Pancreas (tissue), 10 donors: ENCODE measurements at places on chromosomes 12 and 14.

DNA sequence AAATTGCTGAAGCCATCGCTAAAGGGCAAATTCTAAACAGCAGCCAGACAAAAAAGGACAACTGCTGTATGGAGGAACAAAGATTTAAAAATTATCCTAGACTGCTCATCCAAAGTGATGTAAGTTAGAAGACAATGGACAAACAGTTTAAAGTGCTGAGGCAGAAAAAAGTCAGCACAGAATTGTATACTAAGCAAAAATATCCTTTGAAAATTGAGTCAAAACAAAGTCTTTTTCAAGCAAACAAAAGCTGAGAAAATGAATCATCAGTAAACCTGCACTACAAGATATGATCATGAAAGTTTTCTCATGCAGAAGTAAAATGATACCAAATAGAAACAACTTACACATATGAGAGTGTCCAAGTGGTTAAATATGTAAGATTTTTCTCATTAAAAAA, 43.6 kb downstream of the EML5 start:
- DNase-seq: no peak

- peak; percentile 44 for DNase-seq
Observed at GRCh38 chr12:121798787-121799155, 5.0 kb upstream of the SETD1B start.

GRCh38 chr14:62126879-62127478, 364.8 kb downstream of the SNAPC1 start:
- peak; percentile 12 for DNase-seq

- DNase-seq: no peak
Observed at GRCh38 chr14:28966416-28967233, 200.0 kb downstream of the FOXG1 start.

DNA sequence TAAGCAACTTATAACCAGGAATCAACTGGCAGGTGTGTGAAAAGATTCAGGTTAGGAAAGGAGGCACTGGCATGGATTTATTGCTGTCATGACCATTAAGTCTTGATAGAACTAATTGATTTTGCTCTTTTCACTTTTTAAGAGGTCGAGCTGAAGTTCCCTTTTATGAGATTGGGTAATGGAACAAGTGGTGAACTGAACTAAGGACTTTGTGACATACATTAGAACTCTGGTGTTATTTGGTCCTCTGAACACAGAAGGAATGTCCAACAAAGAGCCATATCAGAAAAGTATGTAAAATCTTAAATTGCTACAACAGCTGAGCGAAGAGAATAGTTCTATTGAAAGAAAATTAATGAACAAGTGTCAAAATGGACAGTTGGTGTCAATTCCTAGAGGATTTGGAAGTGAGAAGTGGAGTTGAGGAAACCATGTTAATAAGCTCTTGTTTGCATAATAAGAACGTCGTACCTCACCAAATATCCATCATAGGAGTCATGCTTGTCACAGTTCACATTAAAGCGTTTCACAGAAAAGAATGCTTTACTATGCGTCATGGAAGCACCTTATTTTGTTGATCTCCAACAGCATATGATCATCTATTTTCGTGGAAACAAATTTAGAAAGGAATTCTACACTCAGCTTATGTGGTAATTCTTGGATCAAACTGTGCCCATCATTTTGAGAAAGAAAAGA, 8.4 kb upstream of the MYF6 start:
- no peak for DNase-seq

DNA sequence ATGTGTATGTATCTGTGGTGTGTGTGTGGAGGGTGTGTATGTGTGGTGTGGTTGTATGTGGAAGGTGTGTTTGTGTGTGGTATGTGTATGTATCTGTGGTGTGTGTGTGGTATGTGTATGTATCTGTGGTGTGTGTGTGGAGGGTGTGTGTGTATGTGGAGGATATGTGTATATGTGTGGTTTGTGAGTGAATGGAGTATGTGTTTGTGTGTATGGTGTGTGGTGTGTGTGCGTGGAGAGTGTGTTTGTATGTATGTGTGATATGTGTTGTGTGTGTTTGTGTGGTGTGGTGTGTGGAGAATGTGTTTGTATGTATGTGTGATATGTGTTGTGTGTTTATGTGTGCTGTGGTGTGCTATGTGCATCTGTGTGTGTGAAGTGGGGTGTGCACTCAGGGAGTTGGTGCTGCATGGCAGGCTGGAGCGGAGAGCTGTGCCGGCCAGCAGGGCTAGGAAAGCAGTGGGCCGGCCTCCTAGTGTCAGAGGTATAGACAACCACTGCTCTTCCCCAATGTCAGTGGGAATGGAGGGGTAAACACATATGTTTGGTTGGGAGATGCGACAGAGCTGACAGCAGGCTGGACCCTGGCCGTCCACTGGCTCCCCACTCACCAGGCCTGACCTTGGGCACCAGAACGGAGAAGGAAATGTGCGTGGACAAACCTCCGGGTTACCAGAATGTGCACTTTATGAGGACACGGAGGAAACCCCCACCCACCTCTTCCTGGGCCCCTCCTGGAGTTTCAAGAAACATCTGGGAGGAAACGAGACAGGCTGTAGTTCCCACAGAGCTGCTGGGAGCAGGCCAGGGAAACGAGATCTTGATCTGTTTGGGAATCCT, 60.7 kb downstream of the CLMN start:
- no peak for DNase-seq

GRCh38 chr14:106694638-106695393, 1168.4 kb downstream of the TMEM121 start:
- no peak for DNase-seq

DNA sequence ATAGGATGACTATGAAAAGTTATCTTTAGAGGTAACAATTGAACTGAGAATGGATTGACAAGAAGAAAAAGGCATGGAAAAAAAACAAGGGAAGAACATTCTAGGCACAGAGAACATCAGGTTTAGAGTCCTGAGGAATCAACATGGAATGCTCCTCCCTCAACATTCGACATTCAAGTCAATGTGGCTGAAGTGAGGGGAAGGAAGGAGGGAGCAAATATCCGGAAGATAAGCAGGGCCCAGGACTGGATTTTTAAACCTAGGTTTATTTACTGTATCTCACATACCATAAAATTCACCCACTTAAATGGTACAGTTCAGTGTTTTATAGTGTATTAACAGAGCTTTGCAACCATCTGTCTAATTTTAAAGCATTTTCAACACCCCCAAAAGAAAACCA, 9.6 kb upstream of the CCER1 start:
- DNase-seq: no peak

DNA sequence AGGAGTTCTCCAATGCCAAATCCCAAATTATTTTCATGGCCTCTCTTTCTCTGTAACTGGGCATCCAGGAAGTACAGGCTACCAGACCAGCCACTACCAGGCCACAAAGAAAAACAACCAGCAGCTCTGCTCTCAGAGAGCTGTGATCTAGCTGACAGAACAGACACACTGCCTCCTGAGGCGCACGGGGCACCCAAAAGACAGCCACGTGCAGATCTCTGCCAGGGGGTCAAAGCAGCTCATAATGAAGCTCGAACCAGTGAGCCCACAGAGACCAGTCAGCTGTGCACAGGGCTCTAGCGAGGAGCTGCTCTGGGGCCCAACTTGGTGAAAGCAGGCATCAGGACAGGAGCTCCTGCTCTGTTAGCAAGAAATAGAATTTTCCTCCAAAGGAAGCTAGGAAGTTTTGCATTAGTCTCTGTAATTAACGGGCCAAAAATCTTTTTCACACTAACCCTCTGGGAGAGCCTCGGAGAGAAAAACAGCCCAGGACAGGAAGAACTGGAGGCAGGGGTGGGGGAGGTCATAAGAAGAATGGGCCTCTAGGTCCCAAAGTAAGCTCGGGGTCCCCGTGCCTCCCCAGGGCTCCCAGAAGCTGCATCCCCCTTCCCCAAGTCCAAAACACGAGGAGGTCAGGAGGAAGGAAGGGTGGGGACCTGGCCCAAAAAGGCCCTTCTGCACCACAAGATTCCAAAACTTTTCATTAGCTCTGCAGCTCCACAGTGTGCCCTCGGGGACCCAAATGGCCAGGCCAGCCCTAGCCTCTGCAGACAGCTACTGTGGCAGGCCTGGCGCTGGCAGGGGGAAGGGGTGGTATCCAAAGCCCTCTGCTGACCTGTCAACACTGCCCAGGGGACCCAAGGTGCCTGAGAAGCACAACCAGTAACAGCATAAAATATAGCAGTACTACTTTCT, 30.2 kb downstream of the ACTN1 start:
- no peak for DNase-seq

DNA sequence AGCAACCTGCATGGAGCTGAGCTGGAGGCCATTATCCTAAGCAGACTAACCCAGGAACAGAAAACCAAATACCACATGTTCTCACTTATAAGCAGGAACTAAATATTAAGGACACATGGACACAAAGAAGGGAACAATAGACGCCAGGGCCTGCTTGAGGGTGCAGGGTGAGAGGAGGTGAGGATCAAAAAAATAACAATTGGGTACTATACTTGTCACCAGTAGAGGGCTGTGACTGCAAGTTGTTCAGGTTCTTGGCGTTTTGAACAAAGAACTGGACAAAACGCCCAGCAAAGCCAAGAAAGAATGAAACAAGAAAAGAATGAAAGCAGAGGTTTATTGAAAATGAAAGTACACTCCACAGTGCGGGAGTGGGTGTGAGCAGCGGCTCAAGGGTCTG, 208.5 kb upstream of the NEDD1 start:
- DNase-seq: no peak

GRCh38 chr12:68264158-68264855, 10.9 kb upstream of the IL22 start:
- DNase-seq: no peak

DNA sequence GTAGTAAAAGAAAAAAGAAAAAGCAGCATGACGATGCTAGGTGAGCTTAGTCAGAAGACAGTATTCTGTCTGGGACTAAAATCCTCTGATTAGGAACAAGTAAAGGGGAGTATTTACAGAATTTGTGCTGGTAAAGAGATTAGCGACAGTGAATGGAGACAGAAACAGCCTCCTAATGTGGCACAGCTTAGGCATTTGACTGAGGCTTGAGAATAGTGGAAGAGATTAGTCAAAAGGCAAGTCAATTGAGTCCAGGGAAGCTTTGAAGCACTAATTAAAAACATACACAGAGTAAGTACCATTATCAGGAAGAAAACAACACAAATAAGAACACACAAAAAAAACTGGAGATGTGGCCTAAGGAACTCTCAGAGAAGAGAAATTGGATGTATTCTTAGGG, 131.9 kb upstream of the CLEC14A start:
- DNase-seq: no peak

DNA sequence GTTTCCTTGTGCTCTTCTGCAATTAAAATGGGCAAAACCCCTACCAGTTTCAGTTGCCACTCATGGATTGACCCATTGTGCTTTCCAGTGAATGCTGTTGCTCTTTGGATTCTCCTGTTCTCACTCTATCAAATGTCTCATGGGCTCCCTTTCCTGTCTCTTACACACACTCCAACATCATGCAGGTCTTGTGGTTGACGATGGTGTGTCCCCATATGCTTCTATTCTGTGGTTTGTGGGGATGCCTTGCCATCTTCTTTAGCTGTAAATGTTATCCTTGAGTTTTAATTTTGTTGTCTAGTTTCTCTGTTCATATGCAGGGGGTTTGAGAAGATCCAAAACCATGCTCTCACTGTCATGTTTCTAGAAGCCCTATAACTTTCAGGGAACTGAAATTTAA, 31.9 kb upstream of the FBXO34 start:
- no peak for DNase-seq

GRCh38 chr12:26443309-26443708, 247.9 kb downstream of the SSPN start:
- DNase-seq: no peak

DNA sequence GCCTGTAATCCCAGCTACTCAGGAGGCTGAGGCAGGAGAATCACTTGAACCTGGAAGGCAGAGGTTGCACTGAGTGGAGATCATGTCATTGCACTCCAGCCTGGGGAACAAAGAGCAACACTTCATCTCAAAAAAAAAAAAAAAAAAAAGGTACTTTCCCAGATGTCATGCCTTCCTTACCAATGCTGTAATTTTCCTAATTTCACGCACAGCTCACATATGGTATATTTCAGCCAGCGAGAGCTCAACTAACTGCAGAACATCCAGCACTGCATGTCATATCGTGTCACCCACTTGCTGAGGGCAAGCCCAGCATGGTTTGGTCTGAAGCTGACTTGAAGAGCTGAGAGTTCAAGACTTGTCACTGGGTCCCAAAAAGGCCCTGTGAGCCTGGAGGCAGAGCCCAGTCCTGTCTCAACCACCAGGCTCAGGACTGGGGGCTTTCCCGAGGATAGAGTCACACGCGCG, 29.0 kb downstream of the NFKBIA start:
- DNase-seq: no peak

DNA sequence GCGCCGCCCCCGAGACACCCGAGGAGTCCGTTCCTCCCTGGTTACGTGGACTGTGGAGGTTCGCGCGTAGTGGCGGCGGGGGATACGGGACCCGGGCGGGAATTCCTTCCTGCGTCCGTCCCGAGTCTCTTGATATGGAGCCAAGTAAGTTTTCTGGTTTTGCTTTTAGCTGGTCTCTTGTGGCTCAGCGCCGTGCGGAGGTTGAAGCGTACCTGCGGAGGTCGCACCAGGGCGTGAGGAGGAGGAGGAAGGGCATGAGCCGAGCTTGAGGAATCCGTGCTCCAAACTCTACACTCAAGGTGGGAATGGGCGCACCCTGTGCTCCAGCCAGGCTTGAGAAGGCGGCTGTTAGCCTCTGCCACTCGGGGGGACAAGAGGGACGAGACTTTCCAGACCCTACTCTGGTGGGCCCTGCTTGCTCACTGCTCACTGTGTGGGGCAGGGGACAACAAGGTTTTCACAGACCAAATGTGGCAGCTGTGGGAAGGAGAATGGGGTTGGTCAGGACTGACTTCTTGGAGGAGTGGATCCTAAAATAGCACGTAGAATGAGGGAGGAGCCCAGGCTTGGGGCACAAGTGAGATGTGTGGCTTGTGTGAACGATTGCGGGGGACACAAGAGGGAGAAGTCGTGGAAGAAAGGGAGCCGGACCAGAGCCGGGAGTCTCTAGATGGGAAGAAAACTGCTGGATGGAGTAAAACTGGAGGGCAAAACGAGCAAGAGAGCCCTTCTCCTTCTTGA, 577 bp downstream of the ATG101 start:
- no peak for DNase-seq

DNA sequence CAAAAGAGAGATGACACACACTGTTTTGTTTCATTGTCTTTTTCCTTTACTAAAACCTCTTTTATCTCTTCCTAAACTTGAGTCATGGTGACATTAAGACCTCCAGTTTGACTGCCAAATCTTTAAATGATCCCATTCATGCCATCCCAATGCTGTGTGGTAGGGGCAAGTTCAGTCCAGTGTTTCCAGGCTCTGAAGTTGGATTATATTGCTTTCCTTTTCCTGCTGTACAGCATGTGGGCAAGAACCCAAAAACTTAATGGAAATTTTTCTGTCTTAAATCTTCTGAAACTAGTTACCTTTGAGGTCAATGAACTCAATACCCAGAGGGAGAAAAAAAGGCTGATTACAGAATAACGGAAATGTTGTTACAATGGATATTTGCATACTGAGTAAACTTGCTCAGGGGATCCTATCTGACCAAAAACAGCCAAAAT, 187.1 kb upstream of the FAR2 start:
- no peak for DNase-seq

GRCh38 chr14:94367347-94368242, 20.8 kb downstream of the SERPINA1 start:
- no peak for DNase-seq
